ENCODE measurements at places on chromosomes 3 and 15. TPM values are rescaled to one million over a fixed set of nuclear protein-coding genes. Genes with fewer than 3 reads are reported as not detected.

DNA sequence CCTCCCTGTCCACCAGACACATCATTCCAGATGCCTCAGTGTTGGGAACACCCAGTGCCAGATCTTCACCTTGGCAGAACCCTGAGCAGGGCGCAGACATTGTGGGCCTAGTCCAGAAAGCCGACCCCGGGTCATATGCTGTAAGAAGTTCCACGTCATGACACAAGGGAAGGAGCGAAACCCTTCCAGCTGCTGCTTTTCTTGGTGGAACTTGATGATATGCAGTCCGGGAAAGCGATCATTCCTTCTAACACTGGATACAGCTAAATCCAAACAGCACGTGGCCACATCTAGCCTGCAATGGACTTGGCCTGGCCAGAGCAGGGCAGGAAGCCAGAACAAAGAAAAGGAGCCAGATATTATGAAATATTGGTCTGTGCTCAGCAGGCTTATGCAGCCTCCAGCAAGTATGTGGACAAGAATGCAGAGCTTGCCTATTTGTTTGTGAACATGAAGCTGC lies 22.0 kb downstream of the GASK1A start:
- DNase-seq: peak; percentile 94

- DNase-seq: no peak
Observed at GRCh38 chr15:84979651-84980050, 2.0 kb upstream of the PDE8A start.

GRCh38 chr3:163543662-163544061 lies 1534.6 kb downstream of the SI start:
- no peak for DNase-seq

DNA sequence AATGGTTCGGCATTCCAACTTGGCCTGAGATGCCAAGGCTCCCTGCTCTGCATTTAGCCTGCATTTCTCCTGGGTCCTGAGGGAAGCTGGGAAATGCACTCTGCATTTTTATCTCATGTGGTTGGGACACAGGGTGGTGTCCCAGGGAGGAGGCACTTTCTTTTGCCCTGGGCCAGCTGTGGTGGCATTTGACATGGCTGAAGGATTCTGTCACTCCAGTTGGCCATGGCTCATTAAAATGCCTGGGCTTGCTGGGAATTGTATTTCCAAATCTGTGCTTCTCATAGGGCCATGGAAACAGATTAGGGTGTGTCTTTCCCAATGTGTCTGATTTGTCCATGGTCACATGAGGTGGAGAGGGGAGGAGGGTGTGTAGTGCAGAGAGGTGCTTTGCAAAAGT lies 128.3 kb upstream of the RGMA start:
- no peak for DNase-seq

GPR156 gene
- 1.9 TPM for total RNA-seq

ABHD5 gene
- total RNA-seq: 11.5 TPM

DNA sequence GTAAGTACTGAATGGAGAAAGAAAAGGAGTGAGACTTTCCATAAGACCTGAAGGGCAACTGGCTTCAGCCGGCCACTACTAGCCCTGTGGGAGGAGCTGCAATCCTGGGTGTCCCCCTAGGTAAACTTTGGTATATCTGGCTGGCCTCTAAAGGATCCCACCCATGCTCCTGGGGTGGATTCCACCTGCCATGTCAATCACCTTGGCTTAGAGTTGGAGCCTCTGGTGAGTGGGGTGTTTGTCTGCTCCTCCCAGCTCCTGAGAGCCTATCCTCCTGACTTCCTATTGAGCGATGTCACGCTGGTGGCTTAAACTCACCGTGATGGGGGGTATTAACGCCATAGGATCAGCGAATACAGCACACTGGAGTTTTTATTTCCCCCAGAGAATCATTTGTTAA lies 2.6 kb downstream of the SPTBN5 start:
- DNase-seq: no peak

TMEM207 gene
- not detected for total RNA-seq

LRRIQ4 gene
- total RNA-seq: 0.14 TPM

DNA sequence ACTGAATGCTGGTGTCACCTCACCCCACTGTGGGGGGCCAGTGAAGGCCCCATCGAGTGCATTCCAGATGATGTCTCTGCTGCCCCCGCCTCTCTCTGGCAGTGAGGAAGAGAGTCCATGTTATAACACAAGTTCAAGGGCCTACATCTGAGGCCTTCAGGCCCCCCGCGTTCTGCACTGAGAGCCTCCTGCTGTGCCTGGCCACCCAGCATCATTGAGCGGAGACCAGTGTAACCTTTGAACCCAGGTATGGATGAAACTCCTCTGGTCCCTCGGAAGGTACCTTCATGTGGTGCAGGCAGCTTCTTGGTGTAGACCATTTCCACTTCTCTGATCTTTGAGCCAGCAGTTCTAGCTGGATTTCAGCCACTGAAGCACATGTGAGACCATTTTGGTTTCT lies 324.9 kb downstream of the OCA2 start:
- DNase-seq: no peak

DNA sequence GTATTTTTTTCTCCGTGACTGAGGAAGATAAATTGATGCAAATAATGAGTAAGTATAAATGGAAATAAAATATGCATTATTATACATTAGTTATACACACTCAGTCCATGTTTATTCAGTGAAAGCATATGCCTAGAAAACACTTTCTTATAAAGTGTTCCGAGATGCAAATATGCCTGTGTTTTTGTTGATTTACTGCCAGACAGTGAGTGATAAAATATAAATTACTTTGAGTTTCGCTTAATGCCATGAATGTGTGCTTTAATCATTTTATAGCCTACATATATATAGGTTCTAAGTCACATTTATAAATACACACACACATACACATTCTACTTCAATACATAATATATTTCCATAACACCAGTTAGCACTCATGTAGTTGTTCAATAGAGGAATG lies 569.2 kb downstream of the UNC13C start:
- no peak for DNase-seq

GHSR gene
- not detected for total RNA-seq

DNA sequence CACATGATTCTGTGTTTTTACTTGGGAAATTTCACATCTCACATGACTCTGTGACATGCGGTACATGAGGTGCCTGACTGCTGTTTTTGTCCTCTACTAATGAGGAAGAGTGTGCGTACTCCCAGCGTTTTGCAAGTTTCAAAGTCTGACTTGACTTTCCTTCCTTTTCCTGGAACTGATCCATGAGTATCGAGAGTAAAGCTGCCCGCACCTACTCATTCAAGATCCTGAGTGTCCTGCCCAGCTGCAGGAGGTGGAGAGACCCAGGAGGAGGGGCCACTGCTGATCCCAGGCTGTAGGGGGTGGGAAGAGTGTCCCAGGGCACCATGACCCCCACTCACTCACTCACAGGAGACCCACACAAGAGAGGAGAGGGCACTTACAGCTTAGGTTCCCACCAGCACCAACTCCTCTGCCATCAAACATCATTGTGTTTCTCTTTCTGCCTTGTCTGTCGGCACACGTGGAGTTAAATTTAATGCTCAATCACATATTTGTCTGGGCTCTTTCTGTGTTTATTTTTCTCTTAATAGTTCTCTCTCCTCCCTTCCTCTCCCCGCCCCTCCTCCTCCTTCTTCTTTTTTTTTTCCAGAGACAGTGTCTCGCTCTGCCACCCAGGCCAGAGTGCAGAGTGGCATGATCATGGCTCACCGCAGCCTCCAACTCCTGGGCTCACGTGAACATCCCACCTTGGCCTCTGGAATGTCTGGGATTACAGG lies 1.4 kb downstream of the CCR5AS start:
- no peak for DNase-seq

- DNase-seq: no peak
Observed at GRCh38 chr15:66573719-66574595, 8.2 kb upstream of the LCTL start.

GRCh38 chr3:43695863-43696262 lies 5.1 kb downstream of the ABHD5 start:
- DNase-seq: no peak

- peak; percentile 64 for DNase-seq
Observed at GRCh38 chr3:149494022-149494758, 19.7 kb downstream of the TM4SF4 start.

GRCh38 chr3:117454908-117455307 lies 745.3 kb downstream of the TUSC7 start:
- DNase-seq: no peak

DNA sequence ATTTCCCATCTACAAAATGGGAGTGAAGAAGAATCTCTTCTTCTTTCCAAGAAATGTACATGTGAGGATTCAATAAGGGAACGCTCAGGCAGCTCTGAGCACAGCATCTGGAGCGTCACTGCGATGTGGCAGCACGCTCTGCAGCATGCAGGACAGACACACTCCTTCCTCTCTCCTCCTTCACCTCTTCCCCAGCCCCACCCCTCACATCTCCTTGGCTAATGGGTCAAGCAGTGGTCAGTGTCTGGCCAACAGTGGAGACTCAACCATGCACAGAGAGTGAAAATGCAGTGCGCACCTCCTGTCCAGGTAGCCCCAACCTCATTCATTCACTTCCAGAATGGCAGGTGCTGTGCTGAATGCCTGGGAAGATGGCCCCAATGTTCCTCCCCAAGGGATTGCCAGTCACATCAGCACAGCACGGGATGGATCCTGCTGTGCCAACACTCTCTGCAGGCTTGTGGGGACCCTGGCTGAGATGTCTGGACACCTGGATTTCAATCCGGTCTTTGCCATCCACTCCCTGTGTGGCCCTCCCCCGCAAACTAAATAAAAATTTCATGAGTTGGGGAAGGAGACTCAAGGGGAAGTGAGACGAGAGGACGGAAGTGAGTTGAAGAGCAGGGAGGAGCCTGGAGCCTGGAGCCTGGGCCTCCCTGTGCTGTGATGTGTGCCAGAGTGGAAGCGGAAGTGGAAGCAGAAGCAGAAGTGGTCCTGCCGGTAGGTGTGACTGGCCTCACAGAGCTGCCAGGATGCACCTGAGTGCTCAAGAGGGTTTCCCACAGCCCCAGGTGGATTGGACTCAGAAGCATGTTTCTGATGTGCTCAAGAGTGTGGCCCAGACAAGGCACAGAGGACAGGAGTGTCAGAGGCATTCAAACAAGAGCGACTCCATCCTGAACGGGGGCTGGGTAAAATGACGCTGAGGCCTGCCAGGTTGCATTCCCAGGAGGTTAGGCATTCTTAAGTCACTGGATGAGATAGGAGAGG lies 163.9 kb downstream of the SMAD6 start:
- DNase-seq: no peak

DNA sequence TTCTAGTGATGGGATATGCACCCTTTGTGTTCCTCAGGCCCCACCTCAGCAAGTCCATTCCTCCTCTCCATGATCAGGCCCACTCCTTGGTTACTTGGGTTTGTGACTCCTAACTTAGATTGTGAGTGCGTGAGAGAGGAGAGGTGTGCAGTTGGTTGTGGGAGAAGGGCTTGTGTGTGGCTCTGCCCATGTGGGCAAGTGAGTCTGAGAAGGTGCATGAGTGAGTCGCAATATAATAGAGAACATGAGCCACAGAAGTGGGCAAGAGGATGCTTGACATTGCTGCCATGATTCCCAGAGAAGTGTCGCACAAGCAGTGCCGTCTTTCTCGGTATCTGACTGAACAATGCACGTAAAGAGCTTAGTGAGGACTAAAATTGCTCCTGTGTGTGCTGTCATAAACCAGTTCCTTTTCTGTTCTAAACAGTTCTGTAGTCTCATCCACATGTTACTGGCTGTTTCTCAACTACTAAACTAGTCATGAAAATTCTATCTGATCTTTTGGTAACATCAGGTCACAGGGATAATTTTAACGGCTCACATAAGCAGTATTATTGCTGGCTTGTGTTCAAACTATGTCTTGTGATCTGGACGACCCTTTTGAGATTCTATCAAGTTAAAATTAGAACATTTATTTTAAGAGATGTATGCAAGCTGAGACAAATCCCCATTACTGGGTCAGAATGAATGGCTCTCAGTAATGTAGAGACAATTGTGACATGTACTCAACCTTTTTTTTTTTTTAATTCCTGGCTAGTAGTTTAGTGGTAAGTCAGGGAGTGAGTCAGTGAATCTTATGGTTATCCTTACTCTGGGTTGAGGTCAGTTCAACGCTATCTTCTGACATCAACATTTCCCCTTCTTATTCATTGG lies 25.6 kb downstream of the GYG1 start:
- no peak for DNase-seq

GOLGA6L10 gene
- 6.2 TPM for total RNA-seq

- DNase-seq: no peak
Observed at GRCh38 chr3:197367081-197367780, 68.8 kb upstream of the DLG1 start.

GRCh38 chr3:39414421-39414907 lies 7.9 kb downstream of the RPSA start:
- DNase-seq: no peak

GRCh38 chr15:88769161-88769971 lies 33.9 kb upstream of the ACAN start:
- DNase-seq: no peak

DNA sequence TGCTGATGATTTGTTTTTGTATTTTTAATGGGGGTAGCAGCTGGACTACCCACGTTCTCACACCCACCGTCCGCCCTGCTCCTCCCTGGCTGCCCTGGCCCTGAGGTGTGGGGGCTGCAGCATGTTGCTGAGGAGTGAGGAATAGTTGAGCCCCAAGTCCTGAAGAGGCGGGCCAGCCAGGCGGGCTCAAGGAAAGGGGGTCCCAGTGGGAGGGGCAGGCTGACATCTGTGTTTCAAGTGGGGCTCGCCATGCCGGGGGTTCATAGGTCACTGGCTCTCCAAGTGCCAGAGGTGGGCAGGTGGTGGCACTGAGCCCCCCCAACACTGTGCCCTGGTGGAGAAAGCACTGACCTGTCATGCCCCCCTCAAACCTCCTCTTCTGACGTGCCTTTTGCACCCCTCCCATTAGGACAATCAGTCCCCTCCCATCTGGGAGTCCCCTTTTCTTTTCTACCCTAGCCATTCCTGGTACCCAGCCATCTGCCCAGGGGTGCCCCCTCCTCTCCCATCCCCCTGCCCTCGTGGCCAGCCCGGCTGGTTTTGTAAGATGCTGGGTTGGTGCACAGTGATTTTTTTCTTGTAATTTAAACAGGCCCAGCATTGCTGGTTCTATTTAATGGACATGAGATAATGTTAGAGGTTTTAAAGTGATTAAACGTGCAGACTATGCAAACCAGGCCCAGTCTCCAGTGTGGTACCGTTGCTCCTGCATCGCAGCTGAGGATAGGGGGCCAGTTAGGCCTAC lies 1.4 kb upstream of the FES start:
- DNase-seq: no peak

GRCh38 chr3:191382661-191383060 lies 52.3 kb upstream of the UTS2B start:
- no peak for DNase-seq

DNA sequence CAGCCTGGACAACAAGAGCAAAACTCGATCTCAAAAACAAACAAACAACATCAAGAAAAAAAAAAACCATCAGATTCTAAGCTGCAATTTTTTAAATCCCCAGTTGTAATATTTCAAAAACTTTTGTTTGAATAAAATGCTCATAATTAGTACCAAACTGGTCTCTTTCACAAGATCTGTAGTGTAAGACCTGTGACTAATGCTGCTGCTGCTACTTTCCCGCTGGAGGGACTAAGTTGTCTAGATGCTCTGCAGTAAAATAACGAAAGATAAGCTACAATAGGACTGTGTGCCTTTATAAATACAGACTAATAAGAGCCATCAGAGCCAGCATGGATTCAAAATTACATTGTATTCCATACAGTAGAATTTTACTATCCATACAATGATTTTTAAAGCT lies 45.4 kb downstream of the TM4SF4 start:
- DNase-seq: no peak

- no peak for DNase-seq
Observed at GRCh38 chr3:61387817-61388216, 136.6 kb upstream of the FHIT start.

SYNM gene
- 36.9 TPM for total RNA-seq
